ENCODE measurements at places on chromosomes 5 and 9.

- peak; percentile 47 for DNase-seq
Observed at GRCh38 chr5:54785729-54786591, 199.4 kb downstream of the ESM1 start.

DNA sequence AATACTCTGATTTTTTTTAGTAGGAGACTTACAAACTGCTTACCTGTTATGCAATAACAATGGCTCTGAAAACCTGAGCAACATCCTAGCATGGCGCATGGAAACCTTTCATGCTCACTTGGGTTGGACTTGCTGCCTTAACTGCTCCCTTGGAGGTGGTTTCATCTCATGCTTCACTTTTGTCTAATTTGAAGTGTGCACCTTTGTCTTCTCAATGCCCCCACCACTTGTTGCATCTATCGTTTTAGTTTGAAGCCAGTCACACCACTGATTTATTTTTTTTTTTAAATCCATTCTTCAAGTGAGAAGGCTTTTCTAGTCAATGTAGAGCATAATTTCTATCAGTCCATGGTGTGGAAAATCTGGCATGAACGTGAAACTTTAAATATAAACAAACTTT, 63.2 kb downstream of the CFAP90 start:
- no peak for DNase-seq

DNA sequence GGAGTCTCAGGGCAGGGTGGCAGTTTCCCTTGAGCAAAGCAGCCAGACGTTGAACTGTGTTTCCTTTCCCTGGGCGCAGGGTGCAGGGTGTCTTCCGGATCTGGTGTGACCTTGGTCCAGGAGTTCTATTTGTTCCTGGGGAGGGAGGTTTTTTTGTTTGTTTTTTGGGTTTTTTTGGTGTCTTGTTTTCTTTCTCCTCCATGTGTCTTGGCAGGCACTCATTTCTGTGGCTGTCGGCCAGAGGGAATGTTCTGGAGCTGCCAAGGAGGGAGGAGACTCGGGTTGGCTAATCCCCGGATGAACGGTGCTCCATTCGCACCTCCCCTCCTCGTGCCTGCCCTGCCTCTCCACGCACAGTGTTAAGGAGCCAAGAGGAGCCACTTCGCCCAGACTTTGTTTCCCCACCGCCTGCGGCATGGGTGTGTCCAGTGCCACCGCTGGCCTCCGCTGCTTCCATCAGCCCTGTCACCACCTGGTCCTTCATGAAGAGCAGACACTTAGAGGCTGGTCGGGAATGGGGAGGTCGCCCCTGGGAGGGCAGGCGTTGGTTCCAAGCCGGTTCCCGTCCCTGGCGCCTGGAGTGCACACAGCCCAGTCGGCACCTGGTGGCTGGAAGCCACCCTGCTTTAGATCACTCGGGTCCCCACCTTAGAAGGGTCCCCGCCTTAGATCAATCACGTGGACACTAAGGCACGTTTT, 3.5 kb upstream of the PHYHD1 start:
- no peak for DNase-seq

DNA sequence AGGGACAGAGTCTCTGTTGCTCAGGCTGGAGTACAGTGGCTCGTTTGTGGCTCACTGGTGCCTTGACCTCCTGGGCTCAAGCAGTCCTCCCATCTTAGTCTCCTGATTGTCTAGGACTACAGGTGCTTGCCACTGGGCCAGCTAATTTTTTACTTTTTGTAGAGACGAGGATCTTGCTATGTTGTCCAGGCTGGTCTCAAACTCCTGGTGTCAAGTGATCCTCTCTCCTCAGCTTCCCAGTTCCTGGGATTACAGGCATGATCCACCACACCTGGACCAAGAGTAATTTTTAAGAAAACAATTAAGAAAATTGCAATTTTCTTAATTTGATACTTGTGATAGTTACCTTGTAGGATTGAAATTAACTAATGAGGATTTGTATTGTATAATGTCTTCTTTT, 73.9 kb downstream of the GPBP1 start:
- DNase-seq = no peak

DNA sequence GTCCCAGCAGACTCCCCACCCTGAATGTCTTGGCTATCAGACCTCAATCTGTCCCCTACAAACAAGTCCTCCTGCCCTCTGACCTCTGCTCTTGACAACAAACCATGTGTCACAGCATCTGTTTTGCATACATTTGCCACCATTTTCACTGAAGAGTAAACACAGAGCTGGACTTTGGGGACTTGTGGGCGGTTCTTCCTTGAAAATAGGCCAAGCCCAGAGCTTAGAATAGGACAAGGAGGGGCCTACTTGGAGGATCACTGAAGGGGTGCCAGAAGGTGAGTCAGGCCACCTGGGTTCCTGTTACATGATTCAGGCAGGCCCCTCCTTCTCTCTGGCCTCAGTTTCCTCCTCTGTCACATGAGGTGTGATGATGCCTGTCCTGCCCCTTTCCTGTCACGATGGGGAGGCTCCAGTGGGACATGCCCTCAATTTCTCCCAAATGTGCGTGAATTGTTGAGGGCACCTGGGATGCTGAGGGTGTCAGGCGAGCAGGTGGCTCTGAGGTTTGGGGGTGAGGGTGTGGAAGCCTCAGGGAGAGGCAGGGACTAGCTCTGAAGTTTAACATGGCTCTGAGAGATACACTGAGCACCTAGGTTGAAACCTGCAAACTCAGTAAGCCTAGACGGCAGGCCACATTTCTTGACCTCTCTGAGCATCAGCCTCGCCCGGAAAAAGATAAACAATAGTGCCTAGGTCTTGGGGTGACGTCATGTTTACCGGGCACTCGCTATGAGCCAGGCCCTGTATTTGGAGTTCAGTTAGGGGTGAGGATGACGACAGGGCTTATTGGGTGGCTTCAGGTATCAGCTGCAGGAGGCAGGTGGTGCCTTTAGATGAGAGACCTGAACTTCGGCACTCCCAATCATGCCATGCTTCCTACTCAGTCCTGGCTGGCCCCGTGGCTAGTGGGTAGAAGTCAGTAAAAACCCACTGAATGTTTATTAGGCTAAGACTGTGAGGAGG, 107.6 kb upstream of the PITX1 start:
- no peak for DNase-seq

DNA sequence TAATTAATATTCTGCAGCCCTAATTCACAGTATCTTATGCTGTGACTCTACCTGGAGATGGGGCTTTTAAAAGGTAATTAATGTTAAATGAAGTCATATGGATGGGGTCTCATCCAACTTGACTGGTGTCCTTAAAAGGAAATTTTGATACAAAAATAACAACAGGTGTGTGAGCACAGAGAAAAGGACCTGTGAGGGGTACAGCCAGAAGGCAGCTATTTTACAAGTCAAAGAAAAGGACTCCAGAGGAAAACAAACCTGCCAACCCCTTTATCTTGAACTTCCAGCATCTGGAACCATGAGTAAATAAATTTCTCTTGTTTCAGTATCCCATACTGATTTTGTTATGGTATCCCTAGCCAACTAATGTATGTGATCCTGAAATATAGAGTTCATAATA, 250.3 kb downstream of the TMEM232 start:
- no peak for DNase-seq

DNA sequence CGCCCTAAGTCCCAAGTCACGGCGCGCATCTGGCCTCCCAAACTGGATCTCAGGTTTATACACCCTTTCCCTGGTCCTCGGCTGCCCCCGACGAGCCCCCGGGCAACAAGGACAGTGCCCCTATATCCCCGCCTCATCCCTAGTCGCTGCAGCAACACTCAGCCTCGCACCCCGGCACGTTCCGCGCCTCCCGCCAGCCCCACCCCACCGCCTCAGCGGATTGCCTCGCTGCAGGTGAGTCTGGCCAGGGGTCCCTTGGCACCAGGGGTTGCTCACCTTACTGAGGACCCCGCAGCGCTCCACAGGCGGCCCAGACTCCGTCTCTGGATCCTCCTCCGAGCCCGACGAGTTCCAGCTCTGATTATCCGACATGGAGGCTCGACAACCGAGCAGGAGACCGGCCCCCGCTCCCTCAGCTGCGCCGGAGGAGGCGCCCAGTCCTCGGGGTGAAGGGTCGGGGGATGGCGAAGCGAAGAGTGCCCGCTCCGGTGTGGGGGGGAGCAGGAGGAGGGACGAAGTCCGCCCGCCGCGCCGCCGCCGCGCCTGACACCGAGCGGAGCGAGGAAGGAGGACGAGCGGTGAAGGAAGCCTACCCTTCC, 494 bp downstream of the CERT1 start:
- peak; percentile 26 for DNase-seq

DNA sequence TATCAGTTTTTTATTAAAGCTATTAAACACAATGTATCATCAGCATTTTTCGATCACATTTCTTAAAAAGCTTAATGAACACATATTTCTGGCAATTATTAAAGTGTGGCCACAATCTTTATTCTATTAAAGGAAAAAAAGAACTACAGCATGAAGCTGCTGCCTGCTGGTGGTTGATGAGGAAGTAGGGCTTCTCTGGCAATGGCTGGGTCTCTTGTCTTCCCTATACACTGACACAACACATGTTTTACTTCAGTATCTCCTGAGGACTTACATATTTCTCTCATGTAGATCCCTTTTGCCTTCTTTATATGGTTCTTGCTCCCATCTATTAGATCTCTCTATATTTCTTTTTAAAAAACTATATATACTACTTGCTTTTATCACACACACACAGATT, 590.7 kb downstream of the RAB3C start:
- no peak for DNase-seq

DNA sequence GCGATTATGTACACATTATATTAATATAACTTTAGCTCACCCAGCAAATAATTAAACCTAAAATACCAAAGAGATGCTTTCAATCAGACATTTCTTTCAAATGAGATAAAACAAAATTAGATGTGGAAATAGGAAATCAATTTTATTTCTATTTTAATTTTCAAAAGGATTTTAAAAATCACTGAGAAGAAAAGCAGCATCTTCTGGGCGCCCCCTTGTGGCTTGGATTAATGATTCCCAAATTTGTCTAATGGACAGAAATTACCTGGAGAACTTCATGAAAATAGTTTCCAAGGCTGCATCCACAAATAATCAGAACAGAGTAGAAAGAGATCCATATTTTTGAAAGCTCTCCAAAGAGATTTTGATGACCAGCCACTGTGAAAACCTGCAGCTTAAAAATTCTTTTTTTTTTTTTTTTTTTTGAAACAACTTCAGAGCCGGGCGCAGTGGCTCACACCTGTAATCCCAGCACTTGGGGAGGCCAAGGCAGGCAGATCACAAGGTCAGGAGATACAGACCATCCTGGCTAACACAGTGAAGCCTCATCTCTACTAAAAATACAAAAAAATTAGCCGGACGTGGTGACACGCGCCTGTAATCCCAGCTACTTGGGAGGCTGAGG, 50.9 kb upstream of the CEMIP2 start:
- DNase-seq = no peak

- DNase-seq = no peak
Observed at GRCh38 chr5:66666778-66667177, 70.6 kb downstream of the MAST4 start.
